ENCODE measurements at places on chromosomes 5 and 9.

DNA sequence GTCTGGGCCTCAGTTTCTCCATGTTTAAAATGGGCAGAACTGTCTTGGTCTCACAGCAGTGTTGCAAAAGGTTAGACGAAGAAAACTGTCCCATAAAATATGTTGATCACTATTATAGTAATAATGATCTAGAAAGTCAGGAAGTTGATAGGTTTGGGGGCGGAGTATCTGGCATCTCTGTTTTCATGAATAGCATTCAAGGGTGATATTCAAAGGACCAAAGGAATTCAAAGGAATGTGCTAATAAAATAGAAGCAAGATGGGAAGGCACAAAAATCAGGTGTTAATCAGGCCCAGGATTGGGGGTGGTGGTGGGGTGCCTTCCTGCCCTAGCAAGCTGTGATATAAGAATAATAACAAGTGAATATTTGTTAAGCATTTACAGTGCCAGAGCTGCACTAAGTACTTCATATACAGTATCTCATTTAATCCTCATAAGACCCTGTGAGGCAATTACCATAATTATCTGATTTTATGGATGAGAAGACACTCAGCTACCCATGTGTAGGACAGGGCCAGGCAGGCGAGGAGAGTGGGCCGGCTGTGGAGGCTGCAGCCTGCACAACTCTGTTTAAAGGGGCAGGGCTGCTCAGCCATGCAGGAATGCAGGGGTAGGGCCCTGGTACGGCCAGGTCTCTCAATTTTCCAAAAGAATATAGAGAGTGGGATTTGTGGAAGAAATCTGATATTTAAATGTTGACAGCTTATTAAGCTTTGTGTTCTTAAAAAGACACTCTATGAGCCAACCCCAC is 142.0 kb upstream of the PANK3 start:
- DNase-seq: no peak

DNA sequence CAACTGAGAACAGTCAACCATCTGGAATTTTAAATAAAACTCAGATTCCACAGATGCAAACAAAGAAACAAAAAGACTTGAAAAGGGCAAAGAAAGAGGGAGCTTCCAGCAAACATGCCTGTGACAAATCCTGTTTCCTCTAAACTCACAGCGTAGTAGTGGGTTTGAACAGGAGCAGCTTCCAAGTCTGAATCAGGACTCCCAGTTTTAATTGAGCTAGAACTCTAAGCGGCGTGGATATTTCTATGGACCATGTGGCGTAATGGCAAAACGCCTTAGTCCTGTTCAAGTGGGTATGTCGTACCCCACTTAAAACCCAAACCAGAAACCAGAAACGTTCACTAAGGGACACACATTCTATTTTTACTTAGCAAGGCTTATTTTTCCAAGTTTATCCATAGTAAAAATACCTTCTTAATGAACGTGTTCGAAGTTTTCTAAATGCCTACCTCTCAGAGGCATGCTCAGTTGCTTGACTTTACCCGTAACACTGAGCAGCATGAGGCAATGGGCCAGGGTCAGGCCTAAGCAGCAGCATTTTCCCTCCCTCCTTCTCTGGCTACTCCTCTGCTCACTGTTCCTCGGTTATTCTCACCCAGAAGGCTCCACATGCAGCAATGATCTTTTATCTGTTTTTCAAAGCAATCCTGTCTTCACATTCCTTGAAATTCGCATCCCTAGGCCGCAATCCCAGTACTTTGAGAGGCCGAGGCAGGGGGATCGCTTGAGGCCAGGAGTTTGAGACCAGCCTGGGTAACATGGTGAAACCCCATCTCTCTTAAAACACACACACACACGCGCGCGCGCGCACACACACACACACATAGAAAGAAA is 77.9 kb downstream of the FNBP1 start:
- peak; percentile 44 for DNase-seq

- DNase-seq: no peak
Observed at GRCh38 chr5:36478646-36479317, 127.6 kb upstream of the SLC1A3 start.

- DNase-seq: no peak
Observed at GRCh38 chr5:75375414-75375813, 38.4 kb downstream of the HMGCR start.

- no peak for DNase-seq
Observed at GRCh38 chr5:94832685-94833084, 214.2 kb downstream of the SLF1 start.

DNA sequence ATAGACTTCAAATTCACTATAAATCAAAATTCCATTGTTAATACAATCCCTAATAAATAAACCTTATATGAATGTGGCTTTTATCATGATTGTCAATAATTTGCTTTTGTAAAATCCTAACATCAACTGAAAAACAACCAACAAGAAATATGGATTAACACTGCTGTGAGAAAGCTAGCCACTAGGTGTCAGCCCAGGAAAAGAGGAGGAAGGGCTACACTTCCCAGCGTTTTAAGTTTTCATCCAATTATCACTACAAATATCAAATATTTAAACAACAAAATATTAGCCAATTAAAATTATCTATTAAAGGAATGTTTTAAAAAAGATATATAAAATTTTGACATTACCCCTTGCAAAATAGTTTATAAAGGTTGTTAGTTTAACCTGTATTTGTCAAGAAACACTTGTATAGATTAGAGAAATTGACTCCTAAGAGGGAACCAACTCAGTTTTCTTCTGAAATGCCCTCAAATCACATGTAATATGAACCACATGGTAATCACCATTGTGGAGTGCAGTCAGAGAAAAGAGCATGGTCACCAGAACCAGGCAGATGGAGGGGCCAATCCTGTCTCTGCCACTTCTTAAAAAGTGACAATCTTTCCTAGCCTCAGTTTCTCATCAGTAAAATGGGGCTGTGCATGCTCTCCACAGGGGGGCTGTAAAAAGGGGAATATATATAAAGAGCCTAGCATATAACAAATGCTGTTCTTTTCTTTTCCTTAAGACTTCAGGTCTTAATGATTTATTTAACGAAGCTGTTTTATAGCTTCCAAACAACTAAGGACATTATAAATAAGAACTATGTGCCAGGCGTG is 188.2 kb downstream of the CRB2 start:
- no peak for DNase-seq

GRCh38 chr5:150665044-150665443 is 4.0 kb downstream of the MYOZ3 start:
- DNase-seq: no peak

DNA sequence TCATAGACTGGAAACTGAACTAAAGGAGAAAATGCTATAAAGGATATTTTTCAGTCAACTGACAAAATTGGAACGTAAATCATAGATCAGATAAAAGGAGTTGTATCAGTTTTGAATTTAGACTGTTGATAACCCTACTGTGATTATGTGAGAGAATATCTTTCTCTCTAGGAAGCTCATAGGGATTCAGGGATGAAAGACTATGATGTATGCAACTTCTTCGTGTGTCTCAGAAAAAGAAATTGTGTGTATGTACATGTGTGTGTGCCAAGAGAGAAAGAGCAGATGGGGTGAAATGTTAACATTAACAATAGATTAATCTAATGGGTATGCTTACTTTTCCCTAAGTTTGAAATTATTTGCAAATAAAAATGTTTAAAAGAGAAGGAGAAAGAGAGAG is 30.7 kb upstream of the C5orf58 start:
- DNase-seq: no peak

DNA sequence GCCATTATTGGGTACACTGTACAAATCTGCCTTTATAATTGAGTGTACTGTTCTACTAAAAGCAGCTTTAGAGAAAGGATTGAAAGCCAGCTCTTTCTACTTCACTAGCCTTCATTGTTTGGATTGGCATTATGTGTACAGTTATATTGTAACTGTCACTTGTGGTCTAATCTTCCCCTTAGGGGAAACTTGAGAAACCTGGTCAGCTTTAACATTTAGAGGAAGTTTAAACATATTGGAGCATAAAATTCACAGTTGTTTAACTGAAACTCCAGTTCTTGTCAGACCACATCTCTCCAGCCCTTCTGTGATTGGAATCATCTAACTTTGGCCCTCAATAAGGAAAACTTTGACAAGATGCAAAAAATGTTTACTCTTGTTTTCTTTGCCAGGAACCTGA is 24.6 kb downstream of the PIK3R1 start:
- no peak for DNase-seq

DNA sequence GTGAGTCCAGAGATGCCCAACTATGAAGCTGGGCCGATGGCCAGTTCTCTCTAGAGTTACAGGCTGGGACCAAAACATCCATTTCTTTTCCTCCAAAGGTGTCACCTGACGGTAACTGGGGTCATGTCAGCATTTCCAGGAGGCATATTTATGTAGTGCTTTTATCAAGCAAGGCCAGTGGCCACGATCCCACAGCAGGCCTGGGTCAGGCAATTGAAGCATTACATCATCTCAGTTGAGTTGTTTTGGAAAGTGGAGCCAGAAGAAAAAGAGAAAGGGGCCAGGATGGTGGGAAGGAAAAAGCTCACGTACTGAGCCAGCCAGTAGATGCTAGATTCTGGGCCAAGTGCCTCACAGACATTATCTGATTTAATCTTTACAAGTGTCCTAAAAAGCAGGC is 73.9 kb upstream of the BRINP1 start:
- DNase-seq: no peak

- DNase-seq: no peak
Observed at GRCh38 chr9:130659699-130660248, 4.6 kb upstream of the PRDM12 start.

DNA sequence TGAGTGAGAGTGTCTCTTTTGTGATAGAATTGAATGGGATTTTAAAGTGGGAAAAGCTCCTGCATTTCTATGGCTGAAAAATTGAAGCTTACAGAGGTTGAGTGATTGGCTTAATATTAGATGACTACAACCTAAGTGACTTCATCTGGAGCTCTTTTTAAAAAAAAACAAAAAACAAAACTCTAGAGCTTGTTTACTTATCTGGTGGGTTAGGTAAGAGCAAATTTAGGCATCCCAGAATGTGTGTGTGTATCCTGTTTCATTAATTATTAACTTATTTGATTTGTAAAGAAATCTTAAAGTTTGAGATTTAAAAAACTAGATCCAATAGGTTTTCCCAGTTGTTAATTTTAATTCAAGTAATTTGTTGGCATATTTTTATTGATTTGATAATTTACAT is 60.1 kb downstream of the SCAMP1 start:
- no peak for DNase-seq

DNA sequence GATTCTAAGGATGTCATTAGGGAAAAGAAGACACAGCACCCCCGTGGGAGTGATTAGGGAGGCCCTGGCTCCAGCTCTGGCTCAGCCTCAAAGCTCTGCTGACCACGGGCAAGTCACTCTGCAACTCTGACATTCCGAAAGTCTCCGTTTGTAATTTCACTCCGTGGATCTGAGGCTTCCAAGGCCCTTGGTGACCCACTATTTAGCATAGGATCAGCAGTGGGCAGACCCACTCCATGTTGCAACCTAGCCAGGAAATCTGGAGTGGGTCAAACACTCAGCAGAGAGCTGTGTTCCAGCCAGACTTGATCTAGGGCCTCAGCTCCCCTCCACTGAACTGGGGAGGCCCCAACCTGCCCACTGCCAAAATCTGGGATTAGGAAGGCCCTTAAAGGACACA is 11.8 kb downstream of the PHF19 start:
- DNase-seq: no peak

DNA sequence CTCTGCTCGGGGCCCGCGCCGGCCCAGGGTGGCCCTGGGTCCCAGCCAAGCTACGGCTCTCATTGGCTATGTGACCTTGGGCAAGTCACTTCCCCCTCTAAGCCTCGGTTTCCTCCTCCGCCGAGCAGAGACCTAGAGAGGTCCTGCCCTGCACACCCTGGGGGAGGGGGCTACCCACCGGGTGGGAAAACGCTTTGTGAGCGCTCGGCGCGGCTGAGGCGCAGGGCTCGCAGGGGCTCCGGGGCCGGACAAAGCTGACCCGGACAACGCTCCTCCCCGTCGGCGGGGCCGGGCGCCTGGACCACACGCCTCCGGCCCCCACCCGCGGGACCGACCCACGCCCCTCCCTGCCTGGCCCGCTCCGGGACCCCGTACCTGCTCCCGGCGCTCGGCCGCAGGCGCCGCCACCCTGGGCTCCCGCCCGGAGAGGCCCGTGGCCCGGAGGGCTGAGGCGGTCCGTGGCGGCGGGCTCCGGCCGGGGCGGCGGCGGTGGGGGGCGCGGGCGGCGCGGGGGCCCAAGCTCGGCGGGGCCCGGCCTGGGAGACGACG is 85.7 kb upstream of the MELK start:
- DNase-seq: peak; percentile 77

- DNase-seq: peak; percentile 36
Observed at GRCh38 chr9:14400658-14400995, 86.7 kb upstream of the NFIB start.

DNA sequence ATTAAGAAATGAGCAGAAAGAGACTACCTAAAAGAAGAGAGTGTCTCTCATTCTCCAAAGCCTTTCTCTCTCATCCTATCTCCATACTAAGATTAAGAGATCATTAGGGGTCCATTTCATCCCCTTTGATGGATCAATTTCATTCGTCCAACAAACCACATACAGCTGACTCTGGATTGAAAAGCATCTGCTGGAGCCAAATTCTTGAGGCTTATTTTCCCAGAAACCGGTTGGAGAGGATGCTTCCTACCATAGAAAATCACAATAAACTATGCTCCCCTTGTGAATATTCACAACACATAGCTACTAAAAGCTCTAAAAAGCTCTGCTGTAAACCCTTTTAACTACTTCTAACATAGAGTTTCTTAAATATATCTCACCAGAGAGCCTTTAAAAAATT is 755.0 kb upstream of the ZNF608 start:
- no peak for DNase-seq

DNA sequence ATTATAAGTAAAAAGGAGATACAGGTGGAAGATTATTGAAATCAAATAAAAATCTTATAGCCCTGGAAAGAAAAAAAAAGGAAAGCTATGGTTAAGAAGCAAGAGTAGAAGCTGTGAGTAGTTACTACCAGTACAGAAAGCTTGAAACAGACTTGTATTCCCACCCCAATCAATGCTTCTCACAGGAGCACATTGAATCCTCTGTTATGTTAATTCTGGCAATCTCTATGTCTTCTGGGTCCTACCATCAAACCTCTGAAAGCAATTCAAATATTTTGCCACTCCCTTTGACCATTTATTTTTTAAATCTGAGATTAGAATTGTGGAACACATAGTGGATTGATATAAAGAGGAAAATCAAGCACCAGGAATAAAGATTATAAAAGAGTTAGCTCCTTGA is 186.5 kb downstream of the MEF2C start:
- no peak for DNase-seq

DNA sequence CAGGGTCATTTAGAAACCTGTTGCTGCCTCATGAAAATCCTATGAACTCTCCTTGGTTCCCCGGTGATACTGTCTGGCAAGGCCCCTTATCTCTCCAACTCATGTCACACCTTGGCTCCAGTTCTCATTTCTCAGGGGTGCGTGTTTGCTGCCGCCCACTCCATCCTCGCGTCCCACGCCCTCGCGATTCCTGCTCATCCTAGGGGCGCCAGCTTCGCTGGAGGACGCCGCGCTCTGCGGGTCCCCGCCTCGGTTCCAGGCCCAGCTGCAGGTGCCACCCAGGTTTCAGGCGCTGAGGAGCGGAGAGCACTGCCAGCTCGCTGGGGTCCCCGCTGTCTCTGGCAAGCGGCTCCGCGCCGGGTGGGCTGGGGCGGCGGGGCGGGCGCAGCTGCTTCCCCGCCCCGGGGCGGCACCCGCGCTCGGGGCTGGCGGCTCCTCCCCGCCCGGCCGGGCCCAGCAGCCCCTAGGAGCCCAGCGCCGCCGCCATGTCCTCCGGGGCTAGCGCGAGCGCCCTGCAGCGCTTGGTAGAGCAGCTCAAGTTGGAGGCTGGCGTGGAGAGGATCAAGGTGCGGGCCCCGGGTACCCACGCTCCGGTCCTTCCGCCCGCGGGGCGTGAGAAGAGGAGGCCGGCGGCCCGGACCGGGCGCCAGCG is at the start of gene GNG10:
TSS of gene GNG10 (plus strand) at position 456 of the 652 bp plus-strand sequence. CDS start at position 486, 30 bp downstream.
- peak; percentile 84 for DNase-seq

GRCh38 chr9:24118190-24118589 is 292.1 kb upstream of the ELAVL2 start:
- no peak for DNase-seq

All from left ventricle myocardium superior (tissue), 1 donor.